T-cell (primary cell): ENCODE measurements at places on chromosomes 5 and 9.

GRCh38 chr9:124695280-124695890, 75.7 kb downstream of the NR6A1 start:
- no peak for DNase-seq

DNA sequence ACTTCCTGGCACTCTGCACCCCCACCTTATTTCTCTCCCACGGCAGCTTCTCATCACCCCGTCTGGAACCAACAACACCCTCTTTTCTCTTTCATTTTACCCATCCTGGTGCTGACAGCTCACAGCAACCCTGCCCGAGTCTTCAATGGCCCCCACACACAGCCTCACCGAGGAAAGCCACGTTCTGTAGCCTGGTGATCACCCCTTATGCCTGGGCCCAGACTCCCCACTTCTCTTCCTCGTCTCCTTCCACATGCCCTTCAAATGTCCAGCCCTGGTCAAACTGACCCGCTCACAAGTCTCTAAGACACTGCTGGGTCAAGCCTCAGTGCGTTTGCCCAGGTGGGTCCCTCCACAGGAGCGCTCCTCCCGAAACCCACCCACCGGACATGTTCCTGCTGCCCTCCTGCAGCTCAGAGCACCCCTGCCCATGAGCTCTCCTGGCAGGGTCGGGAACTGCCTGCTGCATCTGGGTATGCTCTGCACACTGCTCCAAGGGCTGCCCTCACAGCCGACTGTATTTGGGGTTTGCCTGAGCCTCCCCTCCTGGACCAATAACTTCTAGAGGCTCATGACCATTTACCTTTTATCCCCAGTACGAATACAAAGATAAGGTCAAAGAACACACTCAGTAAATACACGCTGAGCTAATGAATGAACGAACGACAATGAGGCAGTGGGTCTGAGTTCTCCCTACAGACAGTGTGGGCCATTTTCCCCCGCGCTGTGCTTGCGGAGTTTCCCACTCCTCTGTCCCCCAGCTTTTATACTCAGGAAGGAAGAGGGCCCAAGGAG, 154.7 kb upstream of the PHYKPL start:
- no peak for DNase-seq

- DNase-seq = no peak
These were observed 250.9 kb downstream of the ADGRV1 start for GRCh38 chr5:90809311-90810056.

- no peak for DNase-seq
These were observed 256.8 kb upstream of the ADAMTS16 start for GRCh38 chr5:4883360-4883759.

GRCh38 chr5:29833394-29833793, 1360.1 kb upstream of the CDH6 start:
- no peak for DNase-seq

- peak; percentile 21 for DNase-seq
These were observed 97.1 kb downstream of the GOLPH3 start for GRCh38 chr5:32076699-32077695.

- DNase-seq = no peak
These were observed 58.5 kb downstream of the PDE6A start for GRCh38 chr5:149886060-149886459.

DNA sequence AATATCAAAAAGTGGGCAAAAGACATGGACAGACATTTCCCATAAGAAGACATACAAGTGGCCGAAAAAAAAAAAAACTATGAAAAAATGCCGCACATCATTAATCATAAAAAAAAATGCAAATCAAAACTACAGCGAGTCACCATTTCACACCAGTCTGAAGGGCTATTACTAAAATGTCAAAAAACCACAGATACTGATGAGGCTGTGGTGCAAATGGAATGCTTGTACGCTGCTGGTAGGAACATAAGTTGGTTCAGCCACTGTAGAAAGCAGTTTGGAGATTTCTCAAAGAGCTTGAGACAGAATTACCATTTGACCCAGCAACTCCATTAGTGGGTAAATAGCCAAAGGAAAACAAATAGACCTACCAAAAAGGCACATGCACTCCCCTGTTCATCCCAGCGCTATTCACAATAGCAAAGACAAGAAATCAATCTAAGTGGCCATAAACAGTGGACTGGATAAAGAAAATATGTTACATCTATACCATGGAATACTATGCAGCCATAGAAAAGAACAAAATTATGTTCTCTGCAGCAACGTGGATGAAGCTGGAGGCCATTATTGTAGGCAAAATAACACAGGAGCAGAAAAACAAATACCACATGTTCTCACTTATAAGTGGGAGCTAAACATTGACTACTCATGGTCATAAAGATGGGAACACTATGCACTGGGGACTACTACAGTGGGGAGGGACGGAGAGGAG, 110.6 kb upstream of the BOD1 start:
- no peak for DNase-seq

DNA sequence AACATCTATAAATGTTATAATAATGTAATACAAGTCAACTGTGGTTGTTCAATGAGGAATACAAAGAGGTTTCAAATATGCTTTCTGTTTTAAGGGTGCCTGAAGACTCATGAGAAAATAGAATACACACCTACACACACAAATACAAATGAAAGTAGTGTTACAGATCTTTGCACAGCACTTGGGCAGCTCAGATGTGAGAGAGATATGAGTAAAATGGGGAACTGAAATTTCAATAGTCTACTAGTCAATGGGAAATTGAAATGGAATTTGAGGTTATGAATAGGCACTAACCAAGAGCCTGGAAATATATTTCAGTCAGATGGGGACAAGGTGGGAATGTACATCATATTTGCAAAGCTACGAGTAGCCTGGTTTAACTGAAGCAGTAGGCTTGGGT, 96.6 kb downstream of the ISL1 start:
- no peak for DNase-seq

DNA sequence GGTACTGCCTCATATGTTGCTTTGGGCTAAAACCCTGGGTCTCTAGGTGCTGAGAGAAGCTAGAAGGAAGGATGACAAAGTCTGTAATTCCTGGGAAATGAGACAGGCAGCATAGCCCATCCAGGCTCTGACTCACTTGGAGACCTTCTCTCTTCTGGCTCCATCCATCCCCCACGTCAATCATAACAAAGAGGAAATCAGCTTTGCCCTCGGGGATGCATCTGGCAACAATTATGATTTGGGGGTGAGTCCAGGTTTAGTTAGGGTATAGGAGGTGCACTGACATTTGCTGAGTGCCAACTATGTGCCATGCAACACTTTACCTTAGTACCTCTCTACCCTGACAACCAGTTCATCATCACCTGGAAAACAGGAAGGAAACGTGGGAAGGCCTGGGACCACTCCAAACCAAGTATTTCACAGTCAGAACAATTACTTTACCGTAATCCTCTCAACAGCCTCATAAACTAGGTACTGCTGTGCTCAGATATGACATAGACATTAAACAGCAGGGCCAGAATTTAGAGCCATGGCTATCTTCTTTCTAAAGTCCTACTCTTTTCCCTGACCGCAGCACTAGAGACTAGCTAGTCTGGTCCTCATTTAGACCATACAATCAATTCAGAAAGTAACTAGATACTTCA, 39.1 kb upstream of the GZMA start:
- no peak for DNase-seq

DNA sequence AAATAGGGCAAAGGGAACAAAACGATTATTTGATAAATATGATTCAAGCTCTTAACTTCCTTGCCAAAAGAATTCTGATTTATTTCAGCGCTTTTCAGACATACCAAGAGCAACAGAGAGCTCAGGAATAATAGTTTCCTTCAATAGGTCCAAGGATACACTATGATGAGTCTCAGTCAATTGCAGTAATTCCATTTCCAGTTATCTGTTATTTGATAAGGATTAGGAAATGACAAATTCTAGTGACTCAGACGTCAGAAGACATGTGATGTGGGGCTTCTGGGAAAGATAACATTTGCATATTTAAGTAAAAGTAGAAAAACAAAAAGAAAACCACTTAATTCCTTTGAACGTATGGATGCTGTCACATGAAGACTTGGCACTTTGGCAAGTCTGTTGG, 1250.8 kb upstream of the CDH18 start:
- no peak for DNase-seq

DNA sequence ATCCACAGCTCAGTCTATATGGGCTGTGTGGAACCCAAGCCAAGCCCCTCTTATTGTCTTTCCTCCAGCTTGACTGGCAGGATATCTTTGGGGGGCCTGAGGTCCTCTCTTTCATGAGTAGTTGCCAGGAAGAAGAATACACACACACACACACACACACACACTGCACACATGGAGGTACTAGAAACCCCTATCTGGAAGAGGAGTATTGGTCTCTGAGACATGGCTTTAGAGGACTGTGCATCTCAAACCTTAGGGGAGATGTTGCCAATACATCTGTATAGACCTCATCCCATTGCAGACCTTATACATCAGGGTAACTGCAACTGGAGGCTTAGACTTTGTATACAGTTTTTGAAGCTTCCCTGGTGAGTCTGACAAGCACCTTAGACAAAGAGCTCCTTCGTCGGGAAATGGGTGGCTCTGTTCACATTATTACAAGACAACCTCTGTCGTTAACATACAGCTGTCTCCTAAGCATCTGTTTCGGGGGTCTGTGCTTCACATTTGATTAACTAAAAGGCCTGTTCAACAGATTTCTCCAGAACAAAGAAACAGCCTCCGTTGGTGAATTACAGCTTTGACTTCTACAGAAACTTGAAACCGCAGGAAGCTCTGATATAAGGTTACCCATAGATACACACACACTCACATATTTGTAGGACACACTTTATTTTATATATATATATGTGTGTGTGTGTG, 5.5 kb upstream of the ENTREP1 start:
- no peak for DNase-seq

DNA sequence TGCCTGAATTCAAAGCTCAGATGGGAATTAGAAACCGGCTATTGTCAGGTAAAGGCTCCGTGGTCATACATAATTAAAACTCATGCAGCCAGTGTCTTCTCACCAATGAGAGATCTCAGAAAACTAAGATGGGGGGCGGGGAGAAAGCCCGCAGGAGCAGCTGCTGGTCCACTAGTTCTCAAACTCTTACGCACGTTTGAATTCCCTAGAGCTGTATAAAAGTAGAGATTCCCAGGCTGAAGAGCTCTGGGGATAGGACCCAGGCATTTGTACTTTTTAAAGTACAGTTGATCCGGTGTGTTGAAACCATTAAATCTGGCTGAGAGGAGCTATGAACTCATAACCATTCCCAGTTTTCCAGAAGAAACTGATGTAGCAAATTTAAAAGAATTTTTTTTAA, 68.5 kb downstream of the FRMD3 start:
- DNase-seq = no peak

DNA sequence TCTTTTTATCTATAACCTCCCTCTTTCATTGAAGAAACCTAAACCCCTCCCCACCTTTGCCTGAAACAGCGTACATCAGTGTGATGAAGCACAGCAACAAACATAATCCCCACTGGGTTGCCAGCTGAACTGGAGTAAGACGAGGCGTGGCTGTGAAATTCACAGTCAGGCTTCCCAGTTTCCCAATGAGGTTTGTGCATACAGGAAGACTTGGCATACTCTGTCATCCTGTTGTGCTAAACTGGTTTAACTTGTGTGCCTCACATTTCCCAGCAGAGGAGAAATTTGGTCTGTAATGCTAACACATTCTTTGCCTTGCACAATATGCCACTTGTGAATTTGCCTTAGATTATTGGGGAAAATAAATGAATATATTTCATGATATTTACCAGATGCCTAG, 121.5 kb downstream of the SV2C start:
- DNase-seq = no peak

- no peak for DNase-seq
These were observed 661.0 kb upstream of the C9orf72 start for GRCh38 chr9:28234133-28234893.

- DNase-seq = no peak
These were observed 84.5 kb downstream of the PRRT1B start for GRCh38 chr9:131629825-131630204.

- no peak for DNase-seq
These were observed 15.0 kb downstream of the DOCK2 start for GRCh38 chr5:169652057-169652456.

- DNase-seq = no peak
These were observed 77.5 kb downstream of the PSD2 start for GRCh38 chr5:139872851-139873794.

DNA sequence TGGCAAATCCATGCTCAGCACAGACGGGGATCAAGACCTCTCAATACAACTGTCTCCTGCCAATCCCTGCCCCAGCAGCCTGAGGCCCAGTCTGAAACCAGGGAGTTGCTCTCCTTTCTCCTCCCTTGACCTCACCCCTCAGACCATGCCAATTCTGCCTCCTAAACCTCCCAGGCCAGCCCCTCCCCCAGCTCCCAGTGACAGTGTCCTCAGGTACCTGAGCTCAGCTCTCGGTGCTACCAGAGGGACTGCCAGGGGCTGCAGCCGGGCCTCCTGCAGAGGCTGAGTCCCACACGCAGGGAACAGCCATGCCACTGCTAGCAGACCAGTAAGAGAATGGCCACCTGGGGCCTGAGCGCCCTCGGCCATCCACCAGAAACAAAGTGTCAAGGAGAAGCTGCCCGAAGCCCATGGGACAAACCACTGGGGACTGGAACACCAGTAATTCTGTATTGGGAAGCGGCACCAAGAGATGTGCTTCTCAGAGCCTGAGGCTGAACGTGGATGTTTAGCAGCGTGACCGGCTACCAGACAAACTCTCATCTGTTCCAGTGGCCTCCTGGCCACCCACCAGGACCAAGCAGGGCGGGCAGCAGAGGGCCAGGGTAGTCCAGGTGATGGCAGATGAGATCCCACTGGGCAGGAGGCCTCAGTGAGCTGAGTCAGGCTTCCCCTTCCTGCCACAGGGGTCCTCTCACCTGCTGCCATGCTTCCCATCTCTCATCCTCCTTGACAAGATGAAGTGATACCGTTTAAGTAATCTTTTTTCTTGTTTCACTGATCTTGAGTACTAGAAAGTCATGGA, 557 bp upstream of the IL3 start:
- DNase-seq = no peak

GRCh38 chr5:127320032-127320965, 29.7 kb downstream of the MEGF10 start:
- no peak for DNase-seq

- DNase-seq = no peak
These were observed 32.7 kb downstream of the EXOC3 start for GRCh38 chr5:475704-476101.

DNA sequence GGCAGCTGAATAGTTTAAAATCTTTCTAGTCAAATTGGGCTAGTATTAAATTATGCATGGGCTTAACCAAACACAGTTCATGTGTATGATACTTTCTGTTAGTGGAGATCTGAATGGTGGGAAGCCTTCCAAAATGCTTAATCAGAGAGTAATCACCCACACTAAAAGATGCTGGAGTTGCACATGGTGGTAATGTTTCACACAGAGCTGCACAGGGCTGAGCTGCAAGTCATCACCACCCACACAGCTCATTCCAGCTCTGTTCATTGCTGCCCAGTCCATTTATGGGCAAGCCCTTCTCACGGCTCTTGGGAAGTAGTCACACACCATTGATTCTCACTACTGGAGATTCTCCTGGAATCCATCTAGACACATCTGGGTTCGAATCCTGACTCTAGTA, 351.5 kb upstream of the KCNN2 start:
- no peak for DNase-seq

DNA sequence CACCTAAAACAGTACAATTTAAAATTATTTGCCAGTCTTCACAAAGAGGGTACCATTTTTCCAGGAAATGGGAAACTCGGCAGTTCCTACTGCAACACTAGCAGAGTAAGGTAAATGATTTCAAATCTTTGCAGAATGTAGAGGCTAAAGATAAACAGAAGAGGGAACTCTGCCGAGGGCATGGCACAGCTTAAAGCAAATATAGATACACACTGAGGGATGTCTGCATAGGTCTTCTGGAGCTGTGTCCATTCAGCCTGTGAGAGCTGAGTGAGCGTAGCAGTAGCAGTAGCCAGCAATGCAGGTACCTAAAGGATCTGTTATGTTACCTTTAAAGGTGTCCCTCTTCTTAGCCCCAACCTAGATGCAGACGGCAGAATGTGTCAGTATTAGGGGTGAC, 17.5 kb downstream of the CDKL3 start:
- DNase-seq = no peak
